ENCODE measurements at places on chromosomes 7 and 10.
A peak's percentile ranks its signal among the peaks of the same experiment; 100 is the strongest.

DNA sequence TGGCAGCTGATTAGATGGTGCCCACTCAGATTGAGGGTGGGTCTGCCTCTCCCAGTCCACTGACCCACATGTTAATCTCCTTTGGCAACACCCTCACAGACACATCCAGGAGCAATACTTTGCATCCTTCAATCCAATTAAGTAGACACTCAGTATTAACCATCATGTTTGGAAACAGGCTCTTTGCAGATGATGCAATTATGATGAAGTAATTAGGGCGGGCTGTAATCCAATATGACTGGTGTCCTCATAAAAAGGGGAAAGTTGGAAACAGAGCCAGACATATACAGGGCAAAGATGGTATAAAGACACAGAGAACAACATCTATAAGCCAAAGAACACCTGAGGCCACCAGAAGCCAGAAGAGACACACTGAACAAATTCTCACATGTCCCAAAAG, 658.6 kb downstream of the CCSER2 start:
- DNase-seq: no peak

GRCh38 chr7:16189026-16189715, 232.2 kb downstream of the CRPPA start:
- no peak for DNase-seq

DNA sequence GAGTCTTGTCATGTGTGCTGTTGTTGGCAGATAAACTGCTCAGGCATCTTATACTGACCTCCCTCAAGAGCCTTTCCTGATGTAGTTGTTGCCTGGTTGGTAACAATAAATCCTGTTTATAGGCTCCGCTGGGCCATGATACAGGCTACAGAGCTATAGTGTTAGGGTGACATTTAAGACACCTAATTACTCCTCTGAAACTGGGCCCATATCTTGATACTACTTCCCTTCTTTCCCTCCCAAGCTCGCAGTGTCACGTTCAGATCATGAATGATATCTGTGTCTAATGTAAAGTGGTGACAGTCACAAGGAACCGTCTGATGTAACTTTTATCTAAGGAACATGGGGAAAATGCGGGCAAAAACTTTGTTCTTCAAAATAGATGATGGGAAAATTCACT, 35.4 kb downstream of the CROT start:
- DNase-seq: no peak

DNA sequence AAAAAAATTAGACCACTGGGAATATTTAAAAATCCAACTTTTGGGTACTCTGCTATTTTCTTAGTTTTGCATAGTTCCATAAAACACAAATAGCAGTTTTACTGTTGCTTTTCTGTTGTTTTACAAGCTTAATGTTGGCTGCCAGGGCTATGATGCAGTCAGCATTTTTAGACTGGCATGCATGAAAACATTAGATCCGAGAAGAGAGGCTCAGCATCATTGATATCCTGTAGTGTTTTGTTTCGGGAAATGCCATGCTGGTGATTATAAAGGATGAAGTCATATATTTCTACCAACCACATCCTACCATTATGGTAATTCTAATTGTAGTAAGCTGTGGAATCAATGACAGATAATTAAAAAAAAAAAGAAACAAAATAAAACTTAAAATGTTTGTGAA, 104.6 kb downstream of the MBL2 start:
- no peak for DNase-seq

DNA sequence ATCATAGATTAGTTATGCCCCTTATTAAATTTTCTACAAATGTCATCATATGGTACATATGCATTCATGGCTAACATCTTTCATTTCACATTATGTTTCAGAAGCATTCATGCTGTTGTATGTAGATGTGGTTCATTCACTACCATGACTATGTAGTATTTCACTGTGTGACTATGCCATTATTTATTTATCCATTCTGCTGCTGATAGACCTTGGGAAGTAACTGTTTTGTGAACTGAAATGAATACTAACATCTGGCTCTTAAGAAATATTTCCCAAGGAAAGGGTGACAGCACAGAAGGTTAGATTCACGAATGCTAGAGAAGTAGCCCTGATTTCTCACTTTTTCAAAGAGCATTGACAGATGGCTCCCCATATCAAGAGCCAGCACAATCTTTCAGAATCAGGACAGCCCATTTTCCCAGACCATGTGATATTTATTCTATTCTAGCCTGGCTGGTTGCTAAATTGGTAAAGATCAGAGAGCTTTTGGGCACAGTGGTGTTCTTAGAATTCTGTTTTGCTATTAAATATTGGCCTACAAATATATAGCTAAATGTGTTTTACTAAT, 157.4 kb downstream of the DYNC1I1 start:
- no peak for DNase-seq

- DNase-seq: no peak
These were observed 121.3 kb downstream of the SEMA3A start for GRCh38 chr7:84073186-84073875.

DNA sequence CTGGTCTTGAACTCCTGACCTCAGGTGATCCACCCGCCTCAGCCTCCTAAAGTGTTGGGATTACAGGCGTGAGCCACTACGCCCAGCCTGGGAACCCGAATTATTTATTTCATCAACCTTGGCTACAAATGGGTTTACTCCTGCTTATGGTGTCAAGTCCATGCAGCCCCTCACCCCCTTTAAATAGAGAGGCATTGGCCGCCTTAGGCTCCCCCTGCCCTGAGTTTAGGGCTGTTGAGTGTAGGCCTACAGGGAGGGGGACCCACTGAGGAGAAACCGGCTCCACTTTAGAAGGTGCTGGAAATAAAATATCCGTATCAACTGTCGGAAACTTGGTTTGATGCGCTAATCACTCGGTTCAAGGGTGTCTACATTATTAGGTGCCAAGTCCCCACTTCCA, 8.7 kb upstream of the SP8 start:
- no peak for DNase-seq

DNA sequence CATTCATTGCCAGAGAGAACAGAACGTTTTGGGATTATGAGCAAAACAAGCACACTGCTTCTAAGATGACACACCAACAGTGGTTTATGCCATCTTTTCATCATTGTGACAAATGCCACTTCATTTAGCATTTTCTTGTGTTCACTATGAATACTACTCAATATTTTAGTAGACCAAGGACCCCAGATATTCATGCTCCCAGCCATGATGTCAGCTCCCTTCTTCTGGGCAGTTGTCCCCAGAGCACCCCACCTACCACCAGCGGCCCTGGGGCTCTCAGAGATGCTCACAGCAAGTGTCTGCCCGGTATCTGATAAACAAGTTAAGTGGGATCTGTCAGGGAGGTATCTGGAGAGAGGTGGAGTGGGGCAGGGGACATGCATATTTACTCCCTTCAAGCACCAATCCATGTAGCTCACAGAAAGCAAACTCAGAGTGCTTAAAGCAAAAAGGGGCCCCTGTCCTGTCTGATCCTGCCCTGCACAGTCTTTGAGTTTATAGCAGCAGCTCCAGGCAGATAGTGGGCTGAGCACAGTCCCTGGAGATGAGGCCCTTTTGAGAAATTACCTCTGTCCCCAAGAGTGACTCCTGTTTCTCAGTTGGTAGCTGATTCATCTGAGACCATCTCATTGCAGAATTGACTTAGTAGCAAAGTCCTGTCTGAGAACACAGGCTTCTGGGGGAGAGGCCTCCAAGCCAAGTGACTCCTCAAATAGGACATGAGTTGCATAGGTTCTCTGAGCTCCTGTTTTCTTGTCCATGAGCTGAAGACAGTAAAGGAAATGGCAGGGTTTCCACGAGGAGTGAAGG, 281.8 kb upstream of the KLF6 start:
- no peak for DNase-seq

- no peak for DNase-seq
These were observed 33.4 kb upstream of the WASL start for GRCh38 chr7:123782071-123782798.

DNA sequence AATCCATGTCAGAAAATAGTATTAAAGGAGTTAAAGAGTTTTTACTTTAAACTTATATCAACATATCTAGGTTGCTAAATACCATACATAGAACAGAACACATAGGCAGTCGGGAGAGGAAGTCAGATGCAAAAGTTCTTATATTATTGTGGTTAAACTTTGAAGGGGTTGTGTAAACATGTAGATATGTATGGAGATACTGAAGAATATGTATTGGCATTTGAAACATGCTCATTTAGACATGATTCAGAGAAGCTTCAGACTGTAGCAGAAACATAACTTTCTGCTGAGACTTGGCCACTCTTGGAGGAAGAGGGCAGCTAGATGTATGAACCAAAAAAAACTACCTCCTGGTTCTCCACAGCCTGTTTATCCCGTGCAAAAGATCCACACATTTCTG, 103.5 kb upstream of the FERD3L start:
- no peak for DNase-seq

- DNase-seq: peak; percentile 84
These were observed 128.7 kb downstream of the COBL start for GRCh38 chr7:51187941-51188340.

DNA sequence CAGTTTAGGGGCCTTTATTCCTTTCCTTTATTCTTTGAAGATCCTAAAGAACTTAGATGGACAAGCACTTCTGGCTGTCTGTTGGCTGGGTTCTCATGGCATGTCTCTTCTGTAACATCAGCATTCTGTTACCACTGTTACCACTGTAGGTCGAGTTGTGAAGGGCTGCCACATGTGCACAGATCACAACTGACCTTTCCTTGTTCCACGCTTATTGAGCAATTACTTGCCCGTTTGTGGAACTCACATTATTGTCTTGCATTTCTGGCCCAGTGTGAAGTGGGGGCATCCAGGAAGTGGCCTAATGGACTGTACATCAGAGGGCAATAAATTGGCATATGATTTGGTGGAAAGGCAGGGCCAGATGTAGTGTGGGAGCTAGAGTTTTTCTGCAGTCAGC, 23.7 kb downstream of the GBF1 start:
- no peak for DNase-seq
